ENCODE measurements at places on chromosomes 3 and 15.

DNA sequence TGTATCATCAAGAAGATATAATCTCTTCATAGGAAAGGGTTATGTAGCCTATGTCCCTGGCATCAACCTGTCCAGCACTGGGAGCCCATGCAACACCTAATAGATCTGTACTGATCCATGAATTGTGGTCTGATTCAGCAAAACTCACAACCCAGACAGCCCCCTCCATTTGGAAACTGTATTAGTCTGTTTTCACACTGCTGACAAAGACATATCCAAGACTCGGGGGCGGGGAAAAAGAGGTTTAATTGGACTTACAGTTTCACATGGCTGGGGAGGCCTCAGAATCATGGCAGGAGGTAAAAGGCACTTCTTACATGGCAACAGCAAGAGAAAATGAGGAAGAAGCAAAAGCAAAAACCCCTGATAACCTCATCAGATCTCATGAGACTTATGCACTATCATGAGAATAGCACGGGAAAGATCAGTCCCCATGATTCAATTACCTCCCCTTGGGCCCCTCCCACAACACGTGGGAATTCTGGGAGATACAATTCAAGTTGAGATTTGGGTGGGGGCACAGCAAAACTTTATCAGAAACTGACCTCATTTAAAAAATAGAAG lies 83.3 kb downstream of the TRIM42 start:
- no peak for DNase-seq

DNA sequence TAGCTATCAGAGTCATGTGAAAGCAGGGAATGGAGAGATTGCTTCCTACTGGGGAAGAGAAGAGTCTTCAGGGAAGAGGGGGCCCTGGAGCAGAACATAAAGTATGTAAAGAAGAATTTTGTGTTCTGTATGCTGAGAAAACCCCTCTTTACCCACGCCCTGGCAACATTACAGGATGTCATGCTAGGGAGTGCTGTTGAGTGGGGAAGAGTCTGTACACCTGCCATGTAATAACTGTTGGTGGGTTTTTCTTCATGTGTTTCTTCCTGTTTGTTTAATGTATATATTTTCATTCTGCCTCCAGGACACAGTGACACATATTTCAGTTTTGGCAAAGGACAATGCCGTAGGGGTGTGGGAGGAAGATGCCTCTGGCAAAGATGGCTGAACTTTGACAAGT lies 122.8 kb upstream of the LPP start:
- no peak for DNase-seq

- DNase-seq = peak; percentile 53
Observed at GRCh38 chr3:187741403-187742350, 3.6 kb downstream of the BCL6 start.

- no peak for DNase-seq
Observed at GRCh38 chr3:2771193-2771592, 339.0 kb downstream of the IL5RA start.

DNA sequence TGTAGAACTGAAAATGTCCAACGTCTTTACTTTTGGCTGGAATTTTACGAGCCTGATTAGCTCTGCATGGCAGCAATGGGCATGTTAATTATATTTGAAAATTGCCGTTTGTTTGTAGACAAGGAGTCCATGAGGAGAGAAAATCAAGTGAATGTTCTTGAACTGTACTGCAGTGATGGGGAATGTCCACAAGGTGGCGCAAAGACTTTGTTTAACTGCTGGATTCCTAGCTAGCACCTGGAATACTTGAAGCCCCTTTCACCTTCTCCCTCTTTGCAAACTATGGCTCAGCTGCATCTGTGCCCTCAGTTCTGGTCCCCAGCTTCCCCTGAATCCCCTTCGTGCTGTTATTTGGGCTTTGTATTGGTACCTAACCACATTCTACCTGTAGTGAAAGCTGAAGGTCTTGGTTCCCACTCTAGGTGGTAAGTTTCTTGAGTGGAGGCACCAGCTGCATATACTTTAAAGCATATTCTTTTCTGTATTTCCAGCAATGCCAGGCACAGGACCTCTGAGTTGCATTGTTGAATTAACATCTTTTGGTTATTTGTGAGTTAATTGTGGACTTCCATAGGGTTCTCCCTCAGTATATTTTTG lies 25.3 kb downstream of the EXOG start:
- no peak for DNase-seq

DNA sequence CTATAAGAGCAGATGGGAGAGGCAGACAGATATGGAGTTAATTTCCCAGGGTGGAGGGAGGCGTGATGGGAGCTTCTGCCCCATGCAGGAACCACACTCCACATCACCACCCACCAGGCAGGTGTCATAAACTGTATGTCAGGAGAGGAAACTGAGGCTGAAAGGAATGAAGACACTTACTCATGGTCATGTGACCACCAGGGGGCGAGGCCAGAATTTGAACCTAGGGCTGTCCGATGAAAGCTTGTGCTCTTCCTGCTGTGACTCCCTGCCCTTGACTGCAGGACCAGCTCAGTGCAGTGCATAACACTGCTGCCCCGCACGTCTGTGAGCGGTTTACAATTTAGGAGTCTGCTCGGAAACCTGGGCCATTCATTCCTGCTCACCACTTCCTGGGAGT lies 28.8 kb downstream of the NUP210 start:
- DNase-seq = no peak

DNA sequence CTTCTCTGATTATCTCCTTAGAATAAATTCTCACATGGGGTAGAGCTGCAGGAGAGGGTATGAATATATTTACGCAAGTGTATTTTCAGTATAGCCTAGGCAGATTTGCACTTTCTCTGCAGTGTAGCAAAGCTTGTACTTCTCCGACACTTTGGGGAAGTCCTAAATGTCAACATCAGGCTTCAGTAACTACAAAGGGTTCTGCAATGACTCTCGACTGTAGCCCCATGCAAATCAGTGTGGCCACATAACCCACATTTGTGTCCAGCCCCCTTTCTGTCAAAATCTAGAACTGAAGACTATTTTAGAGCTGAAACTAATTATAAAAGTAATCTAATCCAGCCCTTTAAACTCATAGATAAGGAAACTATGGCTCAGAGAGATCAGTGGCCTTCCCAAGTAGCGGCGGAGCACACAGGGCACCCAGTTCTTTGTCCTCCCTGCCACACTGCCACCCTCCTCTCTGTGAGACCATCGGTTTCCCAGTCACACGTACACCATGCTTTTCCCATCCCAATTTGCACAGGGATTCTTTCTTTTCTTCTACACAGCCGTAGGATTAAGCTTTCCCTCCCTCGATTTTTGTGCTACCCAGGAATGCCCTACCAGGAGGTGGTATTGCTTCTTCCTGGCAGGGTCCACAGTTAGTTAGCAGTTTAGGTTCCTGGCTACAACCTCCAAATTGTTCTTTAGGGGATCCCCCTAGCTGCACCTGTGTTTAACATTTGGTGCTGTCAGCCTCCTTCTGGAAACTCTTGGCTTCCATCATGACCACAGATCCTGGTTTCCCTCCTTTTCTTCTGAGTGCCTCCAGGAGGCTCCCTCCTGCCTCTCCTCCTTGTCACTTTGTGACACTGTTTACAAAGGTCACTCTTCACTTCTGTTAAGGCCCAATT lies 22.9 kb downstream of the MRAS start:
- peak; percentile 67 for DNase-seq

DNA sequence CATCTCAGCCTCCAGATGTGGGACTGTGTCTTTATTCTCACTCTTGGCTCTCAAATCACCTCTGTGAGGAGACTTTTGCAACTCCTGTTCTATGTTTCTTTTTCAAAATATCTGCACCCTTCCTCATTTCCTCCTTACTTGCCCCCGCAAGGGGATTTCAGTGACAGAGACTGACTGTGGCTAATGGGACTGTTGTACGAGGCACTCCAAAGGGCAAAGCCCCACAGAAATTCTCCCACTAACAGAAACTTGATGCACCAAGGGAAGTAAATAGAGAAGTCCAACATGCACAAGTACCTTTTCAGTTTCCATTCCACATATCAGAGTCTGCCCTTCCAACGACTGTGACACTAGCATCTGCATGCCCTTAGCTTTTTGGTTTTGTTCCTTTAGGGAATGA lies 69.7 kb downstream of the LRRK1 start:
- no peak for DNase-seq

- DNase-seq = peak; percentile 11
Observed at GRCh38 chr3:71305231-71306206, 278.0 kb downstream of the FOXP1 start.

DNA sequence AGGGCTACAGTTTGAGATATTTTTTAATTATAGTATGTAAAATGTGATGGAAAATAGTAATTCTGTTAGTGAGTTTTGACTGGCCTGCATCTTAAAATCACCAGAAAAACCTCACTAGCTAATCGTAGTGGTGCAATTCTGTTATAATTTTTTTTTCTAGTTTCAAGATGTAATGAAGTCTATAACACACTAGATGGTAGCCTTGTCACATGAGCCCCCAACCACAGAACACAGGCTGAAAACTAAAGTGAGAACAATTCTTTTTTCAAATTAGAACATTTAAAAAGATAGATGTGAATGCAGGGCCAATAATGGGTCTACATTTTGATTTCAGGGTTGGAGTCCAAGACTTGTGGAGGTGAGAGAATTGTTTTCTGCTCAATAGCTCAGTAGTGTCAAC lies 83.3 kb upstream of the KCNH8 start:
- no peak for DNase-seq

- DNase-seq = no peak
Observed at GRCh38 chr3:11769704-11770476, 76.8 kb downstream of the TAMM41 start.

GRCh38 chr15:56249092-56249491 lies 5.4 kb upstream of the RFX7 start:
- no peak for DNase-seq

DNA sequence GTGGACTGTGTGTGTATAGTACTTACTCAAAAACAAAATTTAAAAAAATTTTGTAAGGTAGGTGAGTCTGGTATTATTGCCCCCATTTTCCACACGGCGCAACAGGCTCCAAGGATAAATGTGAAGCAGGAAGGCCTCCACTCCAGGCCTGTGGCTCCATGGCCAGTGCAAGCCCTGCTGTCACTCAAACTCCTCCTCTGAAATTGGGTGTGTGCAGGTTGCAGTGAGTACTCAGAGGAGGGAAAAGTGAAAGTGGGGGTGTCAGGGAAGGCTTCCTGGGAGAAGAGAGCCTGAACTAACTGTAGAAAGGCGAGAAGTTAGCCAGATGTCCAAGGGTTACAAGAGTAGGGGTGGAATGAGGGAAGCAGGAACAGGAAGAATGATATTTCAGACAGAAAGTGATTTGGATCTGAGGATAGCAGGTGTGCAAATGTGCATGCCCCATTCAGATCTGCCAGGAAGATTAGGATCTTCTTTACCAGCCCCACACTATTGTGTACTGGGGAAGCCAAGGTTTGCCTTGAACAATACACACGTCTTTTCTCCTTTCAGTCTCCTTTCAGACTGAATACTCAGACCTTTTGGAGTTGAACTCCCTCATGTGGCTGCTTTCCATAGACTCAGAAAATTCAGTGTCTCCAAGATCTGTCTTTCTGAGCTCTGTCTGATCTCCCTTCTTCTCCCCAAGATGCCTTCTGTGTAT lies 48.7 kb upstream of the RYK start:
- no peak for DNase-seq

GRCh38 chr15:92079047-92079446 lies 225.5 kb downstream of the SLCO3A1 start:
- no peak for DNase-seq

- no peak for DNase-seq
Observed at GRCh38 chr3:70774641-70775040, 462.2 kb upstream of the MDFIC2 start.

- DNase-seq = no peak
Observed at GRCh38 chr3:88148651-88149050, 1.1 kb upstream of the C3orf38 start.

GRCh38 chr15:60681353-60681752 lies 202.4 kb upstream of the ICE2 start:
- no peak for DNase-seq

GRCh38 chr3:166607933-166608521 lies 770.8 kb upstream of the BCHE start:
- no peak for DNase-seq

DNA sequence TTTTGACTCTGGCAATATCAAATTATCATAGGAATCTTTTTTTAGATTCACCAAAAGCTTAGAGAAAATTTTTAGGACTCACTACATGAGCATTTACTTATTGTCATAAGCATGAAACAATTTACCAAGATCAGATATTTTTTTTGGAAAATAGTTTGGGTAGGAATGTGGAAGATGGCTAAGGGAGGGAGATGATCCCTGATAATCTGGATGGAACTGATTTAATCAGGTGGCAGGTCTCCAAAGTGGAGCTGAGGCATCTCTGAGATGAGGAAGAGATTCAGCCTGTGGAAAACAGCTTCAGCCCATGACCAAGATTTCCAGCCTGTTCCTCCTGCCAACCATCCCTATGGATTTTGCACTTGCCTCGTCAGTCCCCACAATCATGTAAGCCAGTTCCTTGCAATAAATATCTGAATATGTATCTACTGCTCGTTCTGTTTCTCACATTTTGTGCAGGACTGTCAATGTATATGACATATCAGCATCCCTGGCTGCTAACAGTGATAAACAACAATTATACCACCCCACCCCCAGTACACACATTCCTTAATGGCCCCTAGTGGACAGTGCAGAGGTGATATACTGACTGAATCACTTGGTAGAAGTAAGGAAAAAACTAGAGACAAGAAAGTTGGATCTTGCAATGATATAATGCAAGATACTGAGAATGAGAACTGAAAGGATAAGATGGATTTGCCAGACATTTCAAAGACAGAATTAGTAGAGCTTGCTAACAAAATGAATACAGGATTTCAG lies 183.8 kb downstream of the NEK10 start:
- no peak for DNase-seq

GRCh38 chr15:78909791-78910228 lies 35.0 kb downstream of the CTSH start:
- DNase-seq = no peak

DNA sequence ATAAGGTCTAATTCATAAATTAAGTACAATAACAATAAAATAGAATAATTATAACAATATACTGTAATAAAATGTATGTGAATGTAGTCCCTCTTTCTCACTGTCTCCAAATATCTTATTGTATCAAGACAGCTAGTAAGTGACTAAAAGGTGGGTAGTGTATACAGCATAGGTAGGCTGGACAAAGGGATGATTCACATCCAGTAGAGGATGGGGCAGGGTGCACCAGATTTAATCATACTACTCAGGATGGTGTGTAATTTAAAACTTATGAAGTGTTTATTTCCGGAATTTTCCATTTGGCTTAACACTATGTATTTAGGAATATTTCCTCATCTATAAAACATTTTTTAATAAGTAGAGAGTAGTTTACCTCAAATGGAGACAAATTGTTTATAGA lies 876.1 kb upstream of the CADM2 start:
- DNase-seq = no peak

- DNase-seq = no peak
Observed at GRCh38 chr15:45129651-45130129, at the start of the genes DUOX1 and DUOXA1. TSS of gene DUOX1 (plus strand) at chr15:45129994. CDS start at chr15:45131967, 1,973 bp downstream. TSS of gene DUOXA1 (minus strand) at chr15:45129879. CDS start at chr15:45123014, 6,865 bp downstream.

DNA sequence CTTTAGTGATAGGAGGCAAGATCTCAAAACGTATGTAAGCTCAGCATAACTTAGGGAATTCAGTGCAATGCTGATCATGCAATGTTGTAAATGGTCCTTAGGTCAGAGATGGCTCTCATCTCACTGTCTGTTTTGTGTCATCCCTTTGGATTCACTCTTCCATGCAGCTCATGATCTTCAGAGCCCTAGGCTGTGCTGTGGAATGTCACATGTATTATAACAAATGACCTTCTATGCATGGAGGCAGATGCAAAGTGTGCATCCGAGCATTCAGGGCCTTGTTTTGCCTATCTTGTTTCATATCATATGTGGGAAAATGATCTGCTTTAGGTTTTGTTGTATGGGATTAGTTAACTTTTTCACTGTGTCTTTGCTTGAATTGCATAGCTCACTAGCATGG lies 40.5 kb upstream of the PDZRN3 start:
- DNase-seq = no peak

Data from stimulated activated naive B cell treated with anti-CD40 and anti-IgM and Interleukin-4, amounts not matched to agents 10 μg/mL and 1 μg/mL and 100 μg/mL, for 72 hours (primary cell).